GM04504 (cell line): ENCODE measurements at places on chromosomes 1 and 21.

- no peak for DNase-seq
These were observed 107.0 kb upstream of the IRF2BP2 start for GRCh38 chr1:234716908-234717375.

GRCh38 chr1:213089924-213090677 is 39.1 kb downstream of the RPS6KC1 start:
- DNase-seq = no peak

DNA sequence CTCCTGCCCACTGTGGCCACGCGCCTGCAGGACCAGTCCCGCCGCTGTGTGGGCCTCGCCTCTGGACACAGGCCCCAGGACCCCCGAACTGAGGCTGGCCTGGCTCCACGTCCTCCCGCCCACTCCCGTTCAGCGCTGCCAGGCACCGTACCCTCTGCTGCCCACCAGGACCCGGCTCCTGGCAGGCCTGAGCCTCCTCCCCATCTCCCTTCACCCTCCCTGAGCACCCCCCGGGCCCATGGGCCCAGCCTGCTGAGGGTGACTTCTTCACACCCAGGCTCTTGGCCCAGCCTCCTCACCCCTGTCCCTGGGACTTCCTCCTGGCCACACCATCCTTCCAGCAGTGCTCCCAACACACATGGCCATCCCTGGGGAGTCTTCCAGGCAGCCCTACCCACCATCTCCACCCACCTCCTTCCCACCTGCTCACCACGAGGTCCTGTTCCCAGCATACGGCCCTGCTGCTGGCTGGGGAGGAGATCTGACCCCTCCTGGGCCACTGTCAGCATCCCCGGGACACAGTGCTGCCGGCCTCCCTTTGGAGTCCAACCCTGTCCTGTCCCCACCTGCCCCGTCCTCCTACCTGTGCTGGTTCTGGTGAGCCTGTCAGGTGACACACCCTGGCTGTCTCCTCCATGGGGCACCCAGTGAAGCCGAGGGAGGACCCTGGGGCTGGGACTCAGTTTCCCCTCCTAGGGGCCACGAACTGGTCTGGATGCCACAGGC is 53.7 kb downstream of the SLX9 start:
- no peak for DNase-seq

DNA sequence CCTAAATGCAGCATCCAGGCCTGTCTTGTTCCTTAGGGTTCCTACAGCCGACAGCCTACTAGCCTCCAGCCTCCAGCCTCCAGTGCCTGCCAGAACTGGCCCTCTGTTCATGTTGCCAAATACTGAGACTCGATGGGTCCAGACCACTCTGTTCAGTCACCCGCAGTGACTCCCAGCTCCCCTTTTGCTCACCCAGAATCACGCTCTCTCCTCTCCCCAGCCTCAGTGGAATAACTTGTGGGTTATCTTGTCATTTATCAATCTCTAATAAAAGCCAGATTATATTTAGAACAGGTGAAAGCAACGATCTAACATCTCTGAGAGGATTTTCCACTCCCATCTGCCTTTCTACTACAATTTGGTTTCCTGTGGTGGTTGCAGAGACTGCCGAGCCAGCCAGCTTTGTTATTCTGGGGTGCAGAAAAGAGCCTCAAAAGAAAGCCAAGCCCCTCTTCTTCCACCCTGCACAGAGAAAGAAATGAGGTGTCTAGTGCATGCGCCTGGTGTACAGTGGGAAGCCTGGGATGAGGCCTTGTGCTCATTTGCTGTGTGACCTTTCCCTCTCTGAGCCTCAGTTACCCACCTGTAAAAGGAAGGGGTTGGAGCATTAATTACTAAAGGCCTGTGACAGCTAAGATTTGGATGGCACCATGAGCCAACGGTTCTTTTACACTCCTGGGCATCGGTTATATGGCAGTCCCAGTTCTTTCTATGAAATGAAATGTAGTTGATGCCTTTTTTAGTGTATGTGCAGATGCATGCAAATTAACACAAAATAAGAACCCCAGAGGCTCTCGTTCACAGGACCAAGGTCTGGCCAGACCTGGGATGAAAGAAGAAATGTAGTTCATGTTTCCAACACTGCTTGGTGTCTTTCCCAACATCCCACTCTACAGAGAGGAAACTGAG is 42.9 kb upstream of the ID3 start:
- no peak for DNase-seq

DNA sequence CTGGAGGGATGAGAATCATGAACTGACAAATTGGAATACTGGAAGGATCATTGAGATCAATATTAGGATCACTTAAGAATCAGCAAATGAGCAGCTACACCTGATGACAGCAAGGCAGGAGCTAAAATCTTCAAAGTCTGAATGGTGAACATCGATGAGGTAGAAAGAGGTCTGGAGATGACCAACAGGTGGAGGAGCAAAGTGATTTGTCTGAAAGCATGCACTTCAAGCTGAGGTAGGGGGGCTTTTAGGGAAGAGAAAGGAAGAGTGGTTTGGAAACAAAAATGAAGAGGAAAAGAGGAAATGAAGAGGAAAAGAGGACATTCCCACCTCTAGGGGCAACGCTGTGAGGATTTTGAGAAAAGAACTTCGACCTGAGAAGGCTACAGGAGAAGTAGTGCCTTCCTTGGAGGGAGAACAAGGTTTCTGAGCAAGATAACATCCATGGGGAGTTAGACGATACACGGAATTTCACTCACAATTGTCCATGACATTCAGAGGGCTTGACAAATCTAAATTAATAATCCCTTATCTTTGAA is 79.0 kb downstream of the APP start:
- DNase-seq = no peak

DNA sequence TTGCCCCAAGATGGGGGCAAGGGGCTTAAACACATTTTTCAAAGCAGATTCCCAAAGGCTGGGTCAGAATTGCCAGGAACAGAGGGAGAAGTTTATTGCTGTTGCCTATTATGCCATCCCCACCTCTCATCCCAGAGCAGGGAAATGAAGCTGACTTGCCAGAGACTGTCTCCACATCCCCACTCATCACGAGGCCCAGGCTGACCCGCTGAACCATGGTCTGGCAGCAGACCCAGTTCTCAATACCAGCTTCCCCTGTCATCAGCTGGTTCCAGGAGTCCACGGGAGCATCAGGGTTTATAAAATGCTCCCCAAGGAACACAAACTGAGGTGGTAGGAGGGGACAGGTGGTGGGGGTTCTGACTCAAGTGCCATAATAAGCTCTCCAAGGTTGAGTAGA is 605.9 kb downstream of the NPHP4 start:
- no peak for DNase-seq

DNA sequence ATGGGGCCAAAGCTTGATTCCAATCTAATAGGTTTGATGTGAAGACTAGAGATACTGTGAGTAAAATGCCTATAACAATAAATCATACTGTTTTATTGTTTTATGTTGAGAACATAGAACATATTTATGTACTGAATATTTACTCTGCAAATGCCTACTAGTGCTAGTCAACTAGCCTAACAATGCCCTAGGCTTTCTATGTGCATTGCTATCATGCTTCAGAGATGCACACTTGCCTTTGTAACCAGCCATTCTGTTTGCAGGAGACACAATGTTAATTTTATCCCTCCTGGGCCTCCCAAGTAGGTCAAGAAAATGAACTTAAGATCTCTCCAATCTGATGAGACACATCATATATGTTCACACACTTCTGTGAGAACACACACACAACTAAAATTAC is 530.8 kb upstream of the BEND5 start:
- no peak for DNase-seq

DNA sequence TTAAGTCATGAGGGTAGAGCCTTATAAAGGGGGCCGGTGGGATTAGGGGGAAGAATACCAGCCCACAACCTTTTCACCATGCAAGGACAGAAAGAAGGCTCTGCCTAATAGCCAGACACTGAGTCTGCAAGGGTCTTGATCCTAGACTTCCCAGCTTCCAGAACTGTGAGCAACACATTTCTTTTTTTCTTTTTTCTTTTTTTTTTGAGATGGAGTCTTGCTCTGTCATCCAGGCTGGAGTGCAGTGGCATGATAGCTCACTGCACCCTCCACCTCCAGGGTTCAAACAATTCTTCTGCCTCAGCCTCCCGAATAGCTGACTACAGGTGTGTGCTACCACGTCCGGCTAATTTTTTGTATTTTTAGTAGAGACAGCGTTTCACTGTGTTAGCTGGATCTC is 1.7 kb upstream of the ARL8A start:
- no peak for DNase-seq

GRCh38 chr1:3241673-3242407 is 172.8 kb downstream of the PRDM16 start:
- no peak for DNase-seq

- no peak for DNase-seq
These were observed 14.5 kb downstream of the DUSP10 start for GRCh38 chr1:221727146-221728036.

- no peak for DNase-seq
These were observed 423.0 kb downstream of the RPS6KC1 start for GRCh38 chr1:213474054-213474453.

DNA sequence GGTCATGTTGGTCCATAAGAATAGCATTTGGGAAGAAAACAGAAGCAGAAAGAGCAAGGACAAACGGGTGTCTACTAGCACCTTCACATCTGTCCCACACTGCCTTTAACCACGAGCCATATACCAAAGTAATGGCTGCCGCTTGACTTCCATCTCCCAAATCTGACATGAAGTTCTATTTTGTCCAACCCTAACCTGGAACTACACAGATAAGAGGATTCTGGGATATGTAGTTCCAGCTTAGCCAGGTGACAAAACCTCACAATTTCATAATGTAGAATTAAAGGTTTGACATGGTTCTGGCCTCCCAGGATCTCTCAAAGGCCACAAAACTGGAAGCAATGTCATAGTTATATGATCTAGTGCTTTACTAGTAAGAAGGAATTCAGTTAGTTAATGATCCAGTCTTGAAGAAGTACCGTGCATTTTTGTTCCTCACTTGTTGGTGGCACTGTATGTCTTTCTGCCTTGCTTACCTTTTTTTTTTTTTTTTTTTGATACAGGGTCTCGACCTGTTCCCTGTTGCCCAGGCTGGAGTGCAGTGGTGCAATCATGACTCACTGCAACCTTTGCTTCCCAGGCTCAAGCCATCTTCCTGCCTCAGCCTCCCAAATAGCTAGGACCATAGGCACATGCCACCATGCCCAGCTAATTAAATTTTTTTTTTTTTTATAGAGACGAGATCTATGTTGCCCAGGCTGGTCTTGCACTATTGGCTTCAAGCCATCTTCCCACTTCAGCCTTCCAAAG is 17.5 kb downstream of the PTGFRN start:
- DNase-seq = no peak

DNA sequence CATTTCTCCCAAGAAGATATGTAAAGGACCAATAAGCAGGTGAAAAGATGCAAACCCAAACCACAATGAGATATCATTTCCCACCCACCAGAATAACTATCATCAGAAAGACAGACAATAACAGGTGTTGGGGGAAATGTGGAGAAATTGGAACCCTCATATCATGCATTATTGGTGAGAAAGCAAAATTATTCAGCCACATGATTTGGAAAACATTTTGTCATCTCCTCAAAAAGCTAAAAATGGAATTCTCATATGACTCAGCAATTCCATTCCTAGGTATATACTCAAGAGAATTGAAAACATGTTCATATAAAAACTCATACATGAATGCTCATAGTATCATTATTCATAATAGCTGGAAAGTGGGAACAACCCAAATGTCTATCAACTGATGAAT is 25.1 kb upstream of the RNF186 start:
- no peak for DNase-seq

GRCh38 chr21:45894450-45894825 is 87.1 kb upstream of the COL6A1 start:
- DNase-seq = peak; percentile 52

GRCh38 chr21:22855581-22855980 is 1857.4 kb downstream of the NCAM2 start:
- DNase-seq = no peak

DNA sequence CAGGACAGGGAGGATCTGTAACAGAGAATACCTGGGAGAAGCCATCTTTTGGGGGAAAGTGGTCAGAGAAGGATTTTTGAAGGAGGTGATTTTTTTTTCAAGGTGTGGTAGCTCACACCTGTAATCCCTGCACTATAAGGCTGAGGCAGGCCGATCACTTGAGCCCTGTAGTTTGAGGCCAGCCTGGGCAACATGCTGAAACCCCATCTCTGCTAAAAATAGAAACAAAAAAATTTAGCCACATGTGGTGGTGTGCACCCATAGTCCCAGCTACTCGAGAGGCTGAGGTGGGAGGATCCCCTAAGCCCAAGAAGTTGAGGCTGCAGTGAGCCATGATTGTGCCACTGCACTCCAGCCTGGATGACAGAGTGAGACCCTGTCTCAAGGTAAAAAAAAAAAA is 67.4 kb upstream of the ARTN start:
- no peak for DNase-seq

- no peak for DNase-seq
These were observed 1.1 kb upstream of the DNAJC28 start for GRCh38 chr21:33492571-33492970.

DNA sequence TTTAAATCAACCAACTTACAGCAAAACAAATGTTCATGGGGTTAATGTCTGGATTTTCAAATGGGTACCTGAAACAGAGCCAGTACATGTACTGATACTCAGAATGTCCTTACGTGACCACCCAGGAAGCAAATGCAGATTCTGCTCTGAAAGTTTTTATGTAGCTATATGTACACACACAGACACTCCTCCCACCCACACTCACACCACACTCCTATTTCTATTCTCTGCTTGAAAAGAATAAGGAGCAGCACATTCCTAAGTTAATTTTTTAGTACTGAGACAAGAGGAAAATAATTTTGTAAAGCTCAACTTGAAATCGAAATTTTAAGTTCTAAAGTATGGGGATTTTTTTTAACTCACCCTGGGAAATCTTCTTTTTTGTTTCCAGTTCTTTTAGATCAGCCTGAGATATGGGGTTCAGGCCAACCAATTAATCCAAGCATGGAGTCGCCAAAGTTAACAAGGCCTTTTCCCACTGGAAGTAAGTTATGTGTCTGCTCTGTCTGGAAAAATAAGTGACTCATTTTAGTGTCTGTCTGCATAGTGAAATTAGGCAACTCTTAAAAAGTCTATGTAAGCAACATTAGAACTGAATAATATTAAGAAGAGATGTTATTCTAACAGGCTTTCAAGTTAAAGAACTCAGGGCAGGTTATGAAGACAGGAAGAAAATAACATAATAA is 75.5 kb upstream of the DYNLT5 start:
- peak; percentile 42 for DNase-seq

GRCh38 chr1:184929711-184930202 is 44.6 kb downstream of the NIBAN1 start:
- no peak for DNase-seq

DNA sequence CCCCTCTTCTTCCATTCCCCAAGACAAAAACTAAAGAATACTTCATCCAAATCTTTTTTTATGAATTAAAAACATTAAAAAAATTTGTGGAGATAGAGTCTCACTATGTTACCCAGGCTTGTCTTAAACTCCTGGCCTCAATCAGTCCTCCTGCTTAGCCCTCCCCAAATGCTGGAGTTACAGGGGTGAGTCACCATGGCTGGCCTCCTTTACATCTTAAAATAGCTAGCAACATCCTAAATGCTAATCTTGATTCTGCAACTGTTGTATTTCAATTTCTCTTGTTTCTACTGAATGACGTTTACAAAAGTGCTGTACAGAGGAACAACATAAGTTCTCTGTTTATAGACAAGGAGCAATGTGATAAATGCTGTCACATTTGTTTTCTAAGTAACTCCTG is 483.5 kb downstream of the ADGRL2 start:
- DNase-seq = no peak
